Activated CD4-positive, alpha-beta T cell treated with anti-CD3 and anti-CD28 coated beads for 1 hour (primary cell): ENCODE measurements at places on chromosomes 12 and 14.

DNA sequence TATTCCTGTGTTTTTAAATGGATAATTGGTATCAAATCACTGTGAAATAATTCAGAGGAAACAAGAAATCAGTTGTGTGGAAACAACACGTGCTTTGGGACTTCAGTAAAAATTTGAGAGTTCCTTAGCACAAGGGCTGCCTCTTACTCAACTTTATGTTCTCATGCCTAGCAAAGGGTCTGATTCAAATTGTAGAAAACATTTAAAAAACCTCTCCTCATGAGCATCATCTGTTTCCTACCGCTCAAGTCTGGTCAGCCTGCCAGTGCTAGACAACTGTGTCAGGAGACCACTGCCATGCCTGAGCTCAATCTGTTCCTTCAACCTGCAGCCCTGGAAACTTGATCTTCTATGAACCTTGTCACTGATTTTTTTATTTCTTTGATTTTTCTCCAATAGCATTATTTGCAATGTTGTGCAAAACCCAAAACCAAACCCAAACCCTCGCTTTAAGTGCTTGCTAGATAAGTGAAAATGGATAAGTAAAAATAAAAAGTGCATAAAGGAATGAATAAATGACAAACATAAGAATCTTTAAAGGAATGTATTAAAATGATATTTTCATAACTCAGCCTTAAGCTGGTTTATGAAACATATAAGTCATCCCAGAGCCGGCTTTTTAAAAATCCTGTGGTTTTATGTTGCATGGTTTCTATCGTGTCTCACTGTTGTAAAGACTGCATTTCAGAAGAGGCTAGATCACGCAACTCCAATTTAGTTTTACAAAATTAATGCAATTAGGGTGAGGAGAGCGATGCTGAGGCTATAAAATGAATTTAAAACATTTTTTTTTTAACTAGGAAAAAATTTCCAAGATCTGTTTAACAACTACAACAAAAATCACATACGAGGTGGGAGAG lies 361.2 kb upstream of the PDE3A start:
- DNase-seq = no peak

- DNase-seq = no peak
Observed at GRCh38 chr12:101792046-101792931, 38.5 kb downstream of the GNPTAB start.

- DNase-seq = peak; percentile 83
Observed at GRCh38 chr12:121038861-121039668, at the start of gene OASL. Gene OASL, minus strand, starts transcription at chr12:121039246. Its CDS starts 275 bp downstream, at chr12:121038971.

GRCh38 chr14:68393259-68393658 lies 399.6 kb downstream of the ZFP36L1 start:
- DNase-seq = no peak

- DNase-seq = no peak
Observed at GRCh38 chr12:49687941-49688340, 19.3 kb downstream of the FMNL3 start.

DNA sequence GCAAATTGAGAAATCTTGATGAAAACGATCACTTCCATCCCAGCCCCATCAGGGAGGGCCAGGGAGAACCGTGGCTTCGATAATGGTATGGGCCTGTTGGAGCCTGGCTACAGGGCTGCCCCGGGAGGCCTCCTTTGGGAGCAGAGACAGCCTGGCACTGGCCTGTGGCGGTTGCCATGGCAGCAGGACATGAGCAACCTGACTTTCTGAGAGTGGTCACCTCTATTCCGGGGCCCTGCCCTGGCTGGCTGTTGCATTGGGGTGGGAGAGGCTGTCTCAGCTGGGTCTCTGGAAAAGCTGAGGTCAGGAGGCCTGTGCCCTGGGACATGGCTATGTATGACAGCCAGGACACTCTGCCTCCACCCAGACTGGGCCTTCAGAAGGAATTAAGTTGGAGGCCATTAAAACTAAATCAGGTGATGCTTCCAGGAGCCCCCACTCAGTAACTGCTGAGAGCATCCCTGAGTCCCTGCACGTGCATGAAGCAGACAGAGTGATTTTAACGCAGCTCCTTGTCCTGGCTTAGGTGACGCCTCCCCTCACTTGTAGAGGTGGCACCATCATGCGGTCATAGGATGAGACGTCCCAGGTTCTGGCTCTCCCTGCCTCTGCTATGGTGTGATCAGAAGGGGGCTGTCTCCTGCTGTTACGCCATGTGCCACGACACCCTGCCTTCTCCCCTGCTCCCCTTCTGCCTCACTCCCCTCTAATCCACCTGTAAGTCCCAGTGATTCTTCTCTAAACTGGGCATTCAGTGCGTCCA lies 126.3 kb downstream of the SLC25A47 start:
- no peak for DNase-seq
